ENCODE measurements at places on chromosomes 4 and X.
A peak's percentile ranks its signal among the peaks of the same experiment; 100 is the strongest.

GRCh38 chrX:57929373-57929772 is 19.1 kb upstream of the ZXDA start:
- DNase-seq, result no peak

- peak; percentile 2 for DNase-seq
These were observed 75.1 kb upstream of the TMEM164 start for GRCh38 chrX:109927663-109928273.

- no peak for DNase-seq
These were observed 84.2 kb upstream of the NRK start for GRCh38 chrX:105738162-105738561.

- DNase-seq, result no peak
These were observed 196.6 kb downstream of the EVC2 start for GRCh38 chr4:5511791-5512190.

DNA sequence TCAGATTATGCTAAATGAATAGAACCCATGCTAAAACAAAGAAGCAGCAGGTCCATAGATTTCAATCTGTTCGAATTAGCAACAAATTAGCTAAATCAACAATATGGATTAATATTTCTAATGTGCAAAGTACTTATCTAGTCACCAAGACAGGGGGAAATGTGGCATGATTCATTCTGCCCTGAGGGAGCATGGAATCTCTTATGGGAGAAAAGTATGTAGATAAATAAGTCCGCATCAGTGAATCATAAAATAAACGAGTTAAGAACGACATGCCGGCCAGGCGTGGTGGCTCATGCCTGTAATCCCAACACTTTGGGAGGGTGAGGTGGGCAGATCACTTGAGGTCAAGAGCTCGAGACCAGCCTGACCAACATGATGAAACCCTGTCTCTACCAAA is 102.1 kb downstream of the ANOS1 start:
- DNase-seq, result no peak

GRCh38 chr4:176910646-176911045 is 117.9 kb upstream of the VEGFC start:
- DNase-seq, result no peak

DNA sequence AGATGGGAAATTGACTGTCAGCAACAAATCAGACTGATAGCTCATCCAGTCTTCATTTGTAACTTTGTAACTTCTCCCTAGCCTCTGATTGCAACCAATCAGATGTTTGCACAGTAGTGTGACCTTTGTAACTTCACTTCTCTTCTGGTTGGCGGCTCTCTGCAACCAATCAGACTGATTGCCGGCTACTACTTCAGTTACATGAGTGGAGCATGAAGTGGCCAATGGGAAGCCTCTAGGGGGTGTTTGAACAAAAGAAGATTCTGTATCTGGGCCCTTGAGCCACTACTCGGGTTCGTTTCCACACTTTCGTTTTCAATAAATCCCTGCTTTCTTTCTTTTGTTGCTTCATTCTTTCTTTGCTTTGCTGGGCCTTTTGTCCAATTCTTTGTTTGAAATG is 1285.8 kb downstream of the TECRL start:
- no peak for DNase-seq

GRCh38 chr4:88341227-88342192 is 37.1 kb upstream of the HERC6 start:
- DNase-seq, result no peak
